ENCODE measurements at places on chromosomes 7 and 10.
A peak's percentile ranks its signal among the peaks of the same experiment; 100 is the strongest.

GRCh38 chr7:5627745-5628547 is 153.5 kb downstream of the RNF216 start:
- no peak for DNase-seq

- no peak for DNase-seq
Observed at GRCh38 chr10:77091597-77092165, 545.9 kb downstream of the KCNMA1 start.

- no peak for DNase-seq
Observed at GRCh38 chr10:109668154-109668665, 255.1 kb downstream of the XPNPEP1 start.

GRCh38 chr7:40879941-40880543 is 745.2 kb downstream of the SUGCT start:
- peak; percentile 21 for DNase-seq

DNA sequence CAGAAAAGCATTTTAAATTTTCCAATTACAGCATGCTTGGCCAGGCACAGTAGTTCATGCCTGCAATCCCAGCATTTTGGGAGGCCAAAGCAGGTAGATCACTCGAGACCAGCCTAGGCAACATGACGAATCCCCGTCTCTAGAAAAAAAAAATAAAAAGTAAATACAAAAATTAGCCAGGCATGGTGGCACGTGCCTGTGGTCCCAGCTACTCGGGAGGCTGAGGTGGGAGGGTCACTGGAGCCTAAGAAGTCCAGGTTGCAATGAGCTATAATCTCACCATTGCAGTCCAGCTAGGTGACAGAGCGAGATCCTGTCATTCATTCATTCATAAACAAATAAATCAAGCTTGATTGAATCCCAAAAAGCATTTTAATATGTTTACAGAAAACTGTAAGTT is 234.9 kb downstream of the PARD3 start:
- no peak for DNase-seq
